ENCODE measurements at places on chromosomes 2 and 18. TPM values are rescaled to one million over a fixed set of nuclear protein-coding genes. Genes with fewer than 3 reads are reported as not detected.

PSTPIP2 gene
- total RNA-seq: not detected

MYOM1 gene
- not detected for total RNA-seq

CPS1 gene
- 5.0 TPM for total RNA-seq

CRYBA2 gene
- not detected for total RNA-seq

ITM2C gene
- not detected for total RNA-seq

MSH2 gene
- total RNA-seq: 38.7 TPM

MAPK4 gene
- not detected for total RNA-seq

EGR4 gene
- total RNA-seq: 0.14 TPM

TBR1 gene
- total RNA-seq: 0.15 TPM

AGXT gene
- total RNA-seq: not detected

FLACC1 gene
- 13.2 TPM for total RNA-seq

AAK1 gene
- total RNA-seq: 5.6 TPM

GAD1 gene
- 7.7 TPM for total RNA-seq

IL18R1 gene
- not detected for total RNA-seq

LIMS4 gene
- total RNA-seq: not detected

DTNA gene
- not detected for total RNA-seq

TAF4B gene
- total RNA-seq: 71.1 TPM

PDK1 gene
- total RNA-seq: 130 TPM

HTR2B gene
- not detected for total RNA-seq

SLC11A1 gene
- 1.9 TPM for total RNA-seq

HOXD13 gene
- not detected for total RNA-seq

NOL4 gene
- 18.5 TPM for total RNA-seq

ZNF396 gene
- 1.0 TPM for total RNA-seq

RHOB gene
- total RNA-seq: not detected

C2orf74 gene
- 7.6 TPM for total RNA-seq

FAM124B gene
- not detected for total RNA-seq

SIX2 gene
- total RNA-seq: not detected

HRH4 gene
- not detected for total RNA-seq

G6PC2 gene
- total RNA-seq: not detected

HNMT gene
- total RNA-seq: not detected

CMPK2 gene
- total RNA-seq: 26.6 TPM

C2orf78 gene
- not detected for total RNA-seq

C2orf81 gene
- 3.8 TPM for total RNA-seq

PSD4 gene
- total RNA-seq: 85.3 TPM

LYG1 gene
- 2.4 TPM for total RNA-seq

NIFK gene
- total RNA-seq: 65.2 TPM

SGPP2 gene
- not detected for total RNA-seq

HOXD10 gene
- total RNA-seq: not detected

Data from Karpas-422 (cell line).